ENCODE measurements at places on chromosomes 5 and 9. TPM values are rescaled to one million over a fixed set of nuclear protein-coding genes. Genes with fewer than 3 reads are reported as not detected.

- DNase-seq: no peak
Observed at GRCh38 chr9:121009650-121010049, 40.4 kb downstream of the C5 start.

GRCh38 chr5:124514956-124515355 is 231.5 kb downstream of the ZNF608 start:
- no peak for DNase-seq

DNA sequence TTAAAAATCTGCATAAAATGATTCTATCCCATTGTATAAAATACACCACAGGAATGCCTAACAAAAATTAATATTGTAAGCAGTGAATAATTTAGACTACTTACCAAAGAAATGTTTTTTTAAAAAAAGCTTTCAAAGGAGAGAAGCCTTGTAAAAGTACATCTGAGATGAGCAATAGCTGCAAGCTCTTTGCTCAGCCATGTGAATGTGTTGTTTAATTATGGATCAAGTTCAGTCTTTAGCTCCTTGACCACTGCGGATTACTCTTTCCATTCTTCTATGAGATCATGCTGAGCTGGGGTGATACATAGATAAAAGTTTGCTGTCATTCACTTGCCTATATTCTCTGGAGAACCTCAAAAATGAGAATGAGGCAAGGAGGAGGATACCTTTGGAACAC is 782.4 kb upstream of the ZNF608 start:
- DNase-seq: peak; percentile 15

DNA sequence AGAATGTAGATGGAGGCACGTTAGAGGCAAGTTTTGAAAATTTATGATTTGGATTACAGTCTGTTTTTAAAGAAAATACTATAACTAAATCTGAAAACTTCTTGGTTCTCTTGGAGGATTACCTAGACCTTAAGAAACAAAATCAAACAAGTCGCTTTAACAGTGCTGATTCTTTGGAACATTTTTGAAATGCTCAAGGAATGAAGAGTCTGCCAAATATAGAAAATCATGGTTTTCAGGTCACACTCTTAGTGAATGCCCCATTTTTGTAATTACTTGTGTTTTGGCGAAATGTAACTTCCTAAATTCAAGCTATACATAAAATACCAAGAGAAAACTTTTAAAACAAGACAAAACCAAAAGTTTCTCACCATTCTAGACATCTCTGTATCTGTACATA is 93.2 kb downstream of the EQTN start:
- no peak for DNase-seq

Gene UHRF2
- 55.3 TPM for total RNA-seq

Gene FER
- 39.2 TPM for total RNA-seq

Gene RANBP17
- 29.7 TPM for total RNA-seq

Gene RNF14
- 106 TPM for total RNA-seq

Gene PDCD1LG2
- 33.3 TPM for total RNA-seq

Gene PIGO
- total RNA-seq: 8.1 TPM

Gene STC2
- total RNA-seq: 259 TPM

All from IMR-90 (cell line).